ENCODE measurements at places on chromosomes 16 and 17.

GRCh38 chr17:43085474-43085873 is 39.7 kb downstream of the BRCA1 start:
- no peak for DNase-seq

DNA sequence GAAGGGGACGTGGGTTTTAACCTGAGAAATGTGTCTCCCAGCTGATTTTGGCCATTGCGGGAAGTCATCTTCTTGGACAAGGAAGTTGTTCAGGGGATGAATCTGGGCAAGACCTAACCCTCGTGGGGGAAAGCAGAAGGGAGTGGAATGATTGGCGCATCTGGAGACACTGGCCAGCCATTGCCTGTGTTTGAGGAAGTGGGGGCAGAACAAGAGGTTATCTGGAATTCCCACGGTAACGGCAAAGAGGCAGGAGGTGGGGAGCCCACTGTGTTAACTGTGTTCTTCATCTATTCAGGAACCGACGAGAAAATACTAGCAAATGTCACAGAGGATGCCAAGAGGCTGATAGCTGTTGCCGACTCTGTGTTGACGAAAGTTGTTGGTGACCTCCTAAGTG is 66.9 kb downstream of the RNF213 start:
- DNase-seq = no peak

DNA sequence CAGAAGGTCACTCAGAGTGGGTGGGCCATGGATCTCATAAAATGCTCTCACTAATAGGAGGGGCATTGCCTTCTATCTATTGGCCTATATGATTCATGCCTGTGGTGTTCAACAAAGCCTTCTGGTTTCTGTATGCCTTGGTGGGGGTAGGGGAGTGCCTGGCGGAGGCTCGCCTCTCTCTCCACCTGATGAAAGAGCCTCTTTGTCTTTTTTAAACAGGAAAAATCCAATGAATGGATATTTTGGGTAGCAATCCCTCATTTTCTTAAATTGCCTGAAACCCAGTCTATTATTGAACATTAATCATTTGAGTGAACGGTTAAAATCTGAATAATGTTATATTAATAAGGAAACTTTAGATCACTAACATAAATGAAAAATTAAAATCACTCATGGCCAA is 90.6 kb downstream of the TOX3 start:
- no peak for DNase-seq

DNA sequence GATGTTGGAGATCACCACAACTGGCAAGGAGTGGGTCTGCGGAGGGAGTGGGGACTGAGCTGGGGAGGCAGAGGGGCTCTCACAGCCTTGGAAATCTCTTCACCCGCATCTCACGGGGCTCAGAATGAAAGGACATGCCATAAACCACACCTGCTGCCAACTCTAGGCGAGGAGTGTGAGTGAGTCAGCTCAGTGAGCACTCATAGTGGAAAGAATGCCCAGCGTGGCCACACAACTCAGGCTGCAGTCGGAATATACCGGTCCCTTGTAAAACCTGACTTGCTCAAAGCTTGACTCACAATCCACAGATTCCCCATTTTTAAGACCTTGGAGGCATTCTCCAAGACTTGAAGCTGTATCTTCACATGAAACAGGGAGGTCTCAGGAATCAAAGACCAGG is 36.7 kb downstream of the STAT5A start:
- DNase-seq = no peak

DNA sequence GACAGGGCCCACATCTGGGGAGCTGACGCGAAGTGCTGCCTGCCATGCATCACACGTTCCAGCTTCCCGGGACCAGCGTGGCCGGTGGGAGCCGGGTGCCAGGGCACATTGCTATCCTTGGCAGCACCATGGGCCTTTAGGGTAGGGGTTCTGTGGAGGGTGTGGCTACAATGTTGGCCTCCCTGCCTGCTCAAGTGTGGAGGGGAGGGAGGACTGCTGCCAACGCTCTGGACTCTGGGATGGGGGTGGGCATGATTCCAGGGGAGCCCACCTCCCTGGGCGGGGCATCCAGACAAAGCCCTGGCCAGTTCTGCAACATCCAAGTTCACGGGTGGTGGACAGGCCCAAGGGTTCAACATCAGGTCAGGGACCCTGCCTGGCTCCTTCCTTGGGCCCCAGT is 13.9 kb downstream of the GRB7 start:
- no peak for DNase-seq

GRCh38 chr17:68179236-68179925 is 68.5 kb upstream of the AMZ2 start:
- DNase-seq = no peak

DNA sequence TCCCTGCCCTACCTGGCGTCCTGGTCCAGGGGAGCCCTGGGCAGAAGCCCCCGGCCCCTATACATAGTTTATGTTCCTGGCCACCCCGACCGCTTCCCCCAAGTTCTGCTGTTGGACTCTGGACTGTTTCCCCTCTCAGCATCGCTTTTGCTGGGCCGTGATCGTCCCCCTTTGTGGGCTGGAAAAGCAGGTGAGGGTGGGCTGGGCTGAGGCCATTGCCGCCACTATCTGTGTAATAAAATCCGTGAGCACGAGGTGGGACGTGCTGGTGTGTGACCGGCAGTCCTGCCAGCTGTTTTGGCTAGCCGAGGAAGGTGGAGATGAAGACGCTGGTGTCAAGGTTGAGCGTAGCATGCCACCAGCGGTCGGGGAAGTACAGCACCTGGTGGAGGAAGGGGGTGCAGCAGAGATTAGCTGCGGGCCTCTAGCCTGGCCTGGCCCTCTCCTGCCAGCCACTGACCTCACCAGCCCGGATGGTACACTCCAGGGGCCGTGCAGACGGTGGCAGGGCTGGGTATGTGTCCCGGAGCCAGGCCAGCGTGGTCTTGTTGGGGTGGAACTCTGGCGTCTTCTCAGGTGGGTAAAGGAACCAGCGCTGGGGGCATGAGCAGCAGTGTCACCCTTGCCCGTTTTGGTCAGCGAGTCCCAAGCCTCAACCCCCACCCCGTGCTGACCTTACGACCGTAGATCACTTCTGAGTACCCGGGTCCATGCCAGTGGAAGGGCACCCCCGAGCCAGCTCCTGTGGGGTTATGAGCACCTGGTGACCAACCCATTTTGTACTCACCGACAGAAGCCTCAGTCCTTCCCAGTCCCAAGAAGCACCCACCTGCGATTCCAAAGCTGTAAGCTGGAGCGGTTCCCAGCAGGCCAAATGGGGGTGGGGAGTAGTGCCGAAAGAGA is 1.4 kb downstream of the JMJD8 start:
- DNase-seq = no peak

- no peak for DNase-seq
Measured at GRCh38 chr17:28579526-28579925, 2.8 kb upstream of the ALDOC start.

- DNase-seq = no peak
Measured at GRCh38 chr17:36761203-36761950, 160.0 kb downstream of the MRM1 start.

DNA sequence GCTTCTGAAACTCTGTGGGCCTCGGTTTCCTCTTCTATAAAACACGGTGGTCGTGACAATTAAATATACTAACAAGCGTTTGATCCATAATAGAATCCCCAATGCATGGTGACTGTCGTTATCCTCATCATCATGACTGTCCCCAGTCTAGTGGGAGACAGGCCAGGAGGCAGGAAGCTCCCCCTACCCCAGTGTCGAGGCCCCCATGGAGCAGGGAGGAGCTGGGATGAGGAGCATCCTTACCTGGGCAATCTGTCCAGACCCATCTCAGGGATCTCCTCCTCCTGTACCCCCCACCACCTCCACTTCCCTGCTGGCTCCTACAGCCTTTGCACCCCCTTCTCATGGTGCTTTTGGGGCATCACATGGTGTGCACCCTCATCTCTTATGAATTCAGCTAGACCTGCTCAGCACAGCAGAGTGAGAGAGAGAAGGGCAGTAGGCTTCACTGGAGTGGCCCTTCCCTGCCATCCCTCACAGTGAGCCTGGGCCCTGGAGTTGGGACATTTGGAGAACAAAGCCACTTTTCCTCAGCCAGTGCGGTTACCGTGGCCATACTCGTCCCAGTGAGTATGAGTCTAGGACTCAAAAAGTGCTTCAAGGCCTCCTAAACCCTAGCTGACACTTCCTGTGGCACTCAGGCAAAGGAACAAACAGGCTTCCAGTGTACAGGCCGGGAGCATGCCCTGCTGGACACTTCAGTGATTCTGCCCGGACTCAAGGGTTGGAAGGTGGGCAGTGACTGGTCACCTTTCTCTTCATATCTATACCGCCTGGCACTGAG is 148.6 kb downstream of the CLEC16A start:
- DNase-seq = no peak

- no peak for DNase-seq
Measured at GRCh38 chr17:33073416-33073815, 81.8 kb downstream of the SPACA3 start.

- no peak for DNase-seq
Measured at GRCh38 chr17:43552229-43552837, 6.2 kb upstream of the ETV4 start.

DNA sequence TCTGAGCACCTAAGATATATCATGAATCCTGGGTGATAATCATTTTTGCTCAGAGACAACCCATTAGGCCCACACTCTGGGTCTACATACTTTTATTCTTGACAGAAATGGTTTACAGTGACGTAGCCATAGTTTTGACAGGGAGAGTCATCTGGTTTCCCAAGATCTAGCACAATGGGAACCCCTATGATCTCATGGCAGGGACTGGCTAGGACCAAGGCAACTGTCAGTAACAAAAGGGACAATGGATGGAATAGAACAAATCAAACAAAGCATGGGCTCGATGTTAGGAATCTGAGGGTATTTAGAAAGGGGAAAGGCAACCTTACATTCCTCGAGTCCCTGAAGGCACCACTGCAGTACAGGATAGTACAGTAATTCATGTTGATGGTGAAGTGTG is 20.5 kb downstream of the CFAP97D1 start:
- no peak for DNase-seq

DNA sequence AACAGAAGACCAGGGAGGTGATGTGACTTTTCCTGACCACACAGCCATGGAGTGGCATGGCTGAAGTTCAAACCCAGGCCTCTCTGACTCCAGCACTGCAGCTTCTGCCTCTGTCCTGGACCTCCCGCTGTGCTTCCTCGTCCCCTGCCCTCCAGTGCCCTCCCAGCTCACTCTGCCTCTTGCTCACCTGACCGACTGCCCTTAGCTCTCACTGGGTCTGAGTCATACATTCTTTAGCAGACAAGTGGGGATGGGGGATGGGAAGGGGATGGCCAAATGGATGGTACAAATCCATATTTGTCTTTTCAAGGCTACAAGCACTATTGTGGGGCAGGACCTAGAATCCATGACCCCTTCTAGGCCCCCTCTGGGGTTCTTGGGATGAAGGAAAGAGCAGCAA is 33.0 kb downstream of the PITPNM3 start:
- no peak for DNase-seq

Data from stimulated activated CD8-positive, alpha-beta memory T cell treated with anti-CD3 and anti-CD28 coated beads, Interleukin-15, amount 100 ng/mL, for 24 hours (primary cell).